ENCODE measurements at places on chromosomes 5 and 9.
A peak's percentile ranks its signal among the peaks of the same experiment; 100 is the strongest.

DNA sequence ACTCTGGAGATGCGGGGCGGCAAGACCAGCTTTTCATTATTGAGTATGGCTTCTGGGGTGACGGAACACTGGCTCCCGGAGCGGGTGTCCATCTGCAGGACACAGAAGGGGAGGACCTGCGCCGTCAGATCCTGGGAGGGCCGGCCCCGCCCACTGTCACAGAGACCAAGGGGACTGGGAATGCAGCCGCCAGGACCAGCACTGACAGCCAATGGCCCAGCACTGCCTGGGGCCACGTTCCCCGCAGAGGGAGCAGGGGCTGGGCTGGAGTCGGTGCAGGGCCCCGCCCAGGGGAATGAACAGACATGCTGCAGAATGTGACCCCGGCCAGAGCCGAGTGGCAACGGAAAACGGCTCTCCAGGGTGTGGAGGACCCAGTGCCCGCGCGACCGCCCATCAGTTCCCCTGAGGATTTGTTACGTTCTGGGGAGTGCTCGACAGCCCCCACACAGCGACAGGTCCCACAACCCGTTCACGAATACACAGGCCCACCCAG is at the start of gene ZDHHC11:
Gene ZDHHC11 (minus strand): TSS at position 476 of the 496 bp plus-strand sequence. CDS start 384 bp downstream, at position 92.
- DNase-seq = peak; percentile 32

- DNase-seq = no peak
These were observed 16.7 kb downstream of the GOLGA2 start for GRCh38 chr9:128259156-128259555.

- DNase-seq = no peak
These were observed 102.7 kb downstream of the UGCG start for GRCh38 chr9:111999319-111999718.

DNA sequence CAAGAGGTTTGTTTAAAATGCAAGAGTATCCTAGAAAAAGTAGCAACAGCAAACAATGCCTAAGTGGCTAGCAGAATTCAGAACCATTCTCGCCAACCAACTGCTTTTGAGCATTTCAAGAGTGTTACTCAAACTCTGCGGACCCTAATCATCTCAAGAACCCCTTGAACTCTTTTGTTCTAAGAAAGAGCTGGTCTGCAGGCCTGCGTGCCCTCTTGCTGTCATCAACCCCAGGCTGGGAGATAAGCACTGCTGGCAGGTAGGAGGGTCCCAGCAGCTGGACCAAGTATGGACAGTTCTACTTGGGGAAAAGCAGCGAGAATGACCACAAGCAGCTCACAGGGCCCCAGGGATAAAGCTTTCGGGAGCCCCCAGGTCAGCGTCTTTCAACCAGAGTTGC is 38.3 kb downstream of the MYO10 start:
- DNase-seq = no peak

GRCh38 chr5:155316070-155316714 is 302.6 kb downstream of the KIF4B start:
- DNase-seq = no peak

DNA sequence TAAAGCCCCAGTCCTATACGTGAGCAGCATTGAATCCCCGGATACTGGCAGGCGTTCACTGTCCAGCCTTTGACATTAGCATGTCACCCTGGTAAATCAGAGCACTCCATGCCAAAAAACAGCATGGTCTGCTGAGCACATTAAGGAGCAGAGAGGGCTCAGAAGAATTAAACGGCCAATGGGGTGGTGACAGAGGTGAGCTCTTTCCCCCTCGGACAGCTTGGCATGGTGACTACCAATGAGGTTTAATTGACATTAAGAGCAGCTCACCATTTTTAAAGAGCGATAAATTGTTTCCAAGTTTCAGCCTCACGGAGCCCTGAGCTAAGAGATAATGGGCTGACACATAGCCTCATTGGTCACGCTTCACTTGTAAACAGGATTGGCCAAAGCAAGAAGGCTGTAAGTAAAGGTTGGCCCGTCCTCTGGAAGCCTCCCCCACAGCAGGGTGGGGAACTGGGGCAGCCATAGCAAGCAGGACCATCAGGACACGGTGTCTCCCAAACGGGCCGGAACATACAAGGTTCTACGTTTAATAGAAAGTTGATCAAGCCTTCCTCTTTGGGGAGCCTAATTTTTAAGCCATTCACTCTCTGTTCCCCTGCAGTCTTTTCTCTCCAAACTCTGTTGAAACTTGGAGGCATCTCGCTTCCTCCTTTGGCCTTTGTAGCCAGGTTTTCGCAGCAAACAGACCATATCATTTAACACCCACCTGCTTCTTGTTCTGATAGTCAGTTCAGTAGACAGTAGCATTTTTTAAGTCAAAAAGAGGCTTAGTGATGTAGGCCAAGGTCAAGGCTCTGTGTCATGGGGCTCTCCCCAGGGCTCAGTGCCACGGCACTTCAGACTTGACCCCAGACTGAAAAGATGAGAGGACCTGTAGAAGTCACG is 25.9 kb downstream of the QRFP start:
- DNase-seq = peak; percentile 57

DNA sequence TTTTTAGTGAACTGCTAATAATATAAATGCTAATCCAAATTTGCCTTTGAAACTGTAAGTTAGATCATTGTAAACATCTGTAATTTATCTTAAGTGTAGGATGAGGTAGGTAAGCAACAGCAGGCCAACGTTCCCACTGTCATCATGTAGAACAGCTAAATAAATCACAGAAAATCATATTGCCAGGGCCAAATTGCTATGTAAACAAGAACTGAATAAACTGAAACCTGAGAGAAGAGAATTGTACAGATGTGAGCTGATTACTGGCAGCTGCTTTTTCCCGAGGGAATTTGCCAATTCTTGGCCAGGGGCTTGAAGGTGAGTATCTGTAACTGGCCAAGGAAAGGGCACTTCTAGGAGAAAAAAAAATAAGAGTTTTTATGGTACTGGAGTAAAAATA is 97.6 kb downstream of the CDH10 start:
- DNase-seq = no peak
